CD4-positive, alpha-beta T cell treated with Interleukin-17A for 1 hour (primary cell): ENCODE measurements at places on chromosomes 1 and 21.

DNA sequence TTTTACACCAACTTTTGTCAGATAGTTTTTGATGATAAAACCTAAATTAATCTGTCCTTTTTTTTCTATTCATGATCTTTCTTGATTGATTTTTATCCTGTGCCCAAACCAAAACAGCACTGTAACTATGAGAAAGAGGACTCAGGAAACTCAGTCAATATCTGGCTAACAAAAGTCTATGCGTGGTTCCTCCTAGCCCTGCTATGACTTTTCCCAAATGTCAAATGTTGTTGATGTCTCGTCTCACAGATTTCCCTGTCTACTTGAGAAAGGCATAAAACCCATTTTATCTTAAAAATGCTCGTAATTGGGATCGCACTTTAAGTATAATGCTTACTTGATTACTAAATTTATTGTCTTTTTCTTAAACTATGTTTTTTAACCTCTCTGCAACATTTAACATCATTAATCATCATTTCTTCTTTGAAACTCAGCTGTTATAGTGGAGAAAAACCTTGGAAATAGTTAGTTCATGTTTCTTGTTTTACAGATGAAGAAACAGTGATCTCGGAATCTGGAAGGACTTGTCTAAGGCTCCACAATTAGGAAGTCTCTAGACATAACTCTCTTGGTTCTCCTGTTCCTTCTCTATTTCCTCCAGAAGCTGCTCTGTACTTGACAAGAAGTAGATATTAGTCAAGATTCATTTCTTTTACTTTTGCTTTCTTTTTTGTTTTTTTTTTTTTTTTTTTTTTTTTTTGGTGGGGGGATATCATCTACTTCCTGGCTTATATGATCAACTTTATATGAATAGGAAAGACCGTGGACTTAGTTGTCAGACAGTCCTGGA, 26.2 kb upstream of the PTPRC start:
- DNase-seq, result peak; percentile 55

- DNase-seq, result no peak
Measured at GRCh38 chr1:47677241-47677940, 239.5 kb downstream of the FOXD2 start.

- no peak for DNase-seq
Measured at GRCh38 chr21:45537111-45537745, 5.0 kb downstream of the SLC19A1 start.

DNA sequence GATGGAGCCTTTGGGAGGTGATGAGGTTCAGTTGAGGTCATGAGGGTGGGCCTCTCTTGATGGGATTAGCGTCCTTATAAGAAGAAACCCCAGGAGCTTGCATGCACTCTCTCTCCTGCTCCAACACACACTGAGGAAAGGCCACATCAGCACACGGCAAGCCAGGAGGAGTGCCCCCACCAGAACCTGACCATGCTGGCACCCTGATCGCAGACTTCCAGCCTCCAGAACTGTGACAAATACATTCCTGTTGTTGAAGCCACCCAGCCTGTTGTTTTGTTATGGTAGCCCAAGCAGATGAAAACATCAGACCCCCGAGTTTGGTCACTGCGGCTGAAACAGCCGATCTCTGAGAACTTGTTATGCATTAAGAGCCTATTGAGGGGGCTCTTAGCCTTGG, 64.8 kb upstream of the SOD1 start:
- no peak for DNase-seq

DNA sequence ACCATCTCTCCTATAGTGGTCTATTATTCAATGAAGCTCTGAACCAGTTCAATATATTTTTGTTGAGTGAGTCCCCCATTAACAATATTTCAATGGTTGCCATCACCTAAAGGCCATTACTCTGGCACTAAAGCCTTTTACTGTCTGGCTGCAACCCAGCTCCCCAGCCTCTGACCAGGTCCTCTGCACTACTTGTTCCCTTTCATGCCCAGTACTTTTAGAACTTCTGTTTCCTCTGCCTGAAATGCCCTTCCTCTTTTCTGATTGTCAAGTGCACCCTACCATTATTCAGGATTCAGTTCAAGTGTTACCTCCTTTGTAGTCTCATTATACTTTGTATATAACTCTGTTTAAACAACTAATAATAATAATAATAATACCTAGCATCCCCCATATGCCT, 30.4 kb upstream of the ZFYVE9 start:
- DNase-seq, result no peak

GRCh38 chr1:38680801-38681510, 178.6 kb downstream of the RRAGC start:
- no peak for DNase-seq

DNA sequence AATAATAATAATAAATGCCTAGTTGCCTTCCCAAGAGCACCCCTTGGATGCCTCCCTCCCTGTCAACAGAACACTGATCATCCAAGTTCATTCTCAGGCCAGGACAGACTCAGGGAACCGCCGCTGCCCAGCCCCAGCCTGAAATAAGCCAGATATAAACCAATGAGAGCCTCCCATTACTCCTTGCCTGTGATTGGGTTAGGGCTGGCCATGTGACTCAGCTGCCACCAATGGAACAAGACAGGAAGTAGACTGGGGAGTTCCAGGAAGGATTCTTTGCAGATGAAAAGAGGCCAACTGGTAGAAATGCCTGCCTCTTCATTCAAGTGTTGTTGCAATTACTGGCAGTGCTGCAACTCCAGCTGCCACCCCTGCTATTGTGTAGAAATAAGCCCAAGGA, 146.4 kb upstream of the TIAM1 start:
- DNase-seq, result no peak

DNA sequence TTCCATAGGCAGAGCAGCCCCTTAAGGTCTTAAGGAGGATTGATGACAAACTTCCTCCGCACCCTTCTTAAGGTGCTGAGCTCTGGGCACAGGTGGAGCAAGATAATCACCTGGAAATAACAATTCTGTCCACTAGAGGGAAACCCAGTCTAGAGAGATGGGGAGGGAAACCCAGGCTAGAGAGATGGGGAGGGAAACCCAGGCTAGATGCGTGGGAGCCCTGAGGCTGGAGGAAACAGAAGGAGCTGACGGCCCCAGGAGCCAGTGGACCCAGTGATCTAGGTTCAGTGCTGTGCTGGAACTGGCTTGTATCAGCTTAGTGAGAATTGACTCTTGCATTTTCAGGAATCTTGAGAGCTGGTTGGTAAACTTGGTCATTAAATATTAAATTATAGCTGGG, 17.8 kb upstream of the MYCL start:
- peak; percentile 76 for DNase-seq

GRCh38 chr1:183304440-183305107, 113.6 kb downstream of the NMNAT2 start:
- no peak for DNase-seq

GRCh38 chr1:221234791-221235190, 355.5 kb downstream of the HLX start:
- no peak for DNase-seq

DNA sequence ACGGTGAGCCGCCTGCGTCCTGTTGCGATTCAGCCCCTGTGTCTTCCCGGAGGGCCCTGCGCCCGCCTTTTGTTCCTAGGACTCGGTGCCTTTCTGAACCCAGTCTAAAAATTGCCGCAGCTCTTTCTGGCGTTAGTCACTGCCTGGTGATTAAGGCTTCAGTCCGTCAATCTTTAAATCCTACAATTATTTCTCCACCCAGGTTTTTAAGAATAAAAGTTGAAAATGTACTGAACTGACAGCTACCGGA, 16.2 kb upstream of the PDXK start:
- no peak for DNase-seq

DNA sequence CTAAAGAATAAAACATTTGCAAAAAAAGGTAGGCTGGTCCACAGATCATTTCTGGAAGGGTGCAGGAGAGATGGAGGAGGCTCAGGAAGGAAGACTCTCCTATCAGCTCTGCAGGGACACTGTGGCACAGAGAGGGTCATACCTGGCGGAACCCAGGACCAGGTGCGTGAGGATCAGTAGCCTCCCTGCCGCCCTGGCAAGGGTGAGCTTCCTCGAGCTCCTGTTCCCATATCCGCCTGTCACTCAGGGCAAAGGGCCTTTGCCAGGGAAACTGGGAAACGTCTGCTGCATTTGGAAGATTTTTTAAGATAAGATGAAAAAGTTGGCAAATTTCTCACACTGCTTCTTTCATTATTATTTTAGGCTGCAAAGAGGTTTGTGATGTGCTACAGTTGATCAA, 112.1 kb upstream of the TIAM1 start:
- no peak for DNase-seq

DNA sequence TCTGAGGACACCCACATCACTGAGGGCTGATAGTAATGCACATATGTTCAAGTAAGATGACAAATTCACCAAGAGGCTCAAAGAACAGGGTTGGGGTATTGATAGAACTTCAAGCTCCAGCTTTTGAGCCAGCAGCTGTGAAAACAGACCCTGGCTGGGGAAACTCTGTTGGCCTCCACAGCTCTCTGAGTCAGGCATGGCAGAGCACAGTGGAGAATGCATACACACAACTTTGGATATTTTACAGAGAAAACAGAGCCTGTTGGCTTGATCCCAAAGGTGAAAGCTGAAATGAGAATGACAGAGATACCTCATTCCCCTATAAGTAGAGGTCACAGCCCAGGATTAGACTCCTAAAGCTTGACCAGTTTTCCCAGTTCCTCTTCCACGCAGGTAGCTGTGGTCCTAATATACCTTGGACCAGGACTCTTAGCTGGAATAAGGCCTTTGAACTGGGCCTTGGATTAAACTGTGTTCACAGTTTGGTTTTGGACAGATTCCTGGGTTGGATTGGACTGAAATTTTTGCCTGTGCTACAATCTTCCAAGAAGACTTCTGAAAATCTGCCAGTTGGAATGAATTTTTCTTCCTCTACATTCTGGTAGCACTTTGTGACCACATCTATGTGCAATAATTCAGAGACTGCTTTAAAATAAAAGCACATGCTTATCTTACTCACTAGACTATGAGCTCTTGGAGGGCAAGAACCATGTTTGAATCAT, 101.6 kb upstream of the HMGB4 start:
- DNase-seq, result no peak

GRCh38 chr1:26921126-26921539, 410 bp upstream of the NUDC start:
- no peak for DNase-seq

- DNase-seq, result peak; percentile 13
Measured at GRCh38 chr1:193525917-193526710, 339.7 kb upstream of the B3GALT2 start.

GRCh38 chr1:109279615-109280278, 3.2 kb downstream of the PSRC1 start:
- DNase-seq, result no peak

- no peak for DNase-seq
Measured at GRCh38 chr1:56453417-56454078, 125.8 kb downstream of the PLPP3 start.

DNA sequence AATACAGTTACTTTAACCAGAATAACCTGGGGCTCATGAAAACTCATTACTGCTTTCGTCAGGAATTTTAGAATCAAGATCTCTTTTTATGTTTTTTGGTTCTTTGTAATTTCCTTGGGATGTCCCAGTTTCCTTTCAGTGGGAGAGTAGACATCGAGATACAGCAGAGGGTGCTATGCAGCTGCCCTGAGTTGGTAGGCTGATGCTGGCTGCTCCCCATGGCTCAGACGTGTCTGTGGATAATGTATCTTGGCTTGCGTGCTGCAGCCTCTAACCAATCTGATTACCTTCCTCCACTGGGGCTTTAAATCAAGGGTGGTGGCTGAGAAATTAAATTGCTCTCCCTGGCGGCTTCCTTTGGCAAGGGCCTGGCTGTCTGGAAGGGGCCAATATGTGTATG, 253.7 kb downstream of the CACNA1E start:
- no peak for DNase-seq

DNA sequence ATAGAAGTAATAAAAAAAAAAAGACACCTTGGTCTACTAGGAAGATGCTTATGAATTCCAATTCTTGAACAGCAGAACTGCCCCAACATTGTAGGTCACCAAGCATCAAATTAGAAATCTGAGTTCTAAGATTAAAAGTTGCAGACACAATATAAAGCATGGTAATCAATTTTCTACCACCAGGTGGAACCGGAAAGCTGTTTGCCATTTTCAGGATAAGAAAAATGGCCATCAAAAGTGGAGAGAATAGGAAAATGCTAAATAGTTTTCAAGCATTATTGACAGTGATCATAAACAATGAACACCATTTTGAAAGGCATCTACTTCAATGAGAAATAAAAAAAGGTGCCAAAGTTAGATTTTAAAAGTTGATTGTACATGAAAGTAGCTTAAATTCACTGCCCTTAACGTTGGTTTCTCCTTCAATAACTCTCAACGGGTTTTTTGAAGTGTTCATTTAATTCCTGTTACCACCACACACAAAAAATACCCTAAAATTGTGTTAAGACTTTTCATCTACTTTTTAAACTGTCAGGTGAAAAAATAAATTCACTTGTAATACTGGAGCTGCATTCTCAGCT, 252.9 kb downstream of the KCNT2 start:
- peak; percentile 5 for DNase-seq

GRCh38 chr1:157181258-157181657, 43.1 kb upstream of the ETV3 start:
- DNase-seq, result no peak

GRCh38 chr1:200749090-200749489, 10.4 kb downstream of the CAMSAP2 start:
- no peak for DNase-seq
